SK-N-SH (cell line): ENCODE measurements at places on chromosomes 2 and 18. TPM values are rescaled to one million over a fixed set of nuclear protein-coding genes. Genes with fewer than 3 reads are reported as not detected.
A peak's percentile ranks its signal among the peaks of the same experiment; 100 is the strongest.

TCF23 gene
- polyA plus RNA-seq, result not detected in 2 replicates

GRCh38 chr2:197705912-197706838 is 1.0 kb downstream of the MARS2 start:
- DNase-seq, result peak; percentile 37

DNA sequence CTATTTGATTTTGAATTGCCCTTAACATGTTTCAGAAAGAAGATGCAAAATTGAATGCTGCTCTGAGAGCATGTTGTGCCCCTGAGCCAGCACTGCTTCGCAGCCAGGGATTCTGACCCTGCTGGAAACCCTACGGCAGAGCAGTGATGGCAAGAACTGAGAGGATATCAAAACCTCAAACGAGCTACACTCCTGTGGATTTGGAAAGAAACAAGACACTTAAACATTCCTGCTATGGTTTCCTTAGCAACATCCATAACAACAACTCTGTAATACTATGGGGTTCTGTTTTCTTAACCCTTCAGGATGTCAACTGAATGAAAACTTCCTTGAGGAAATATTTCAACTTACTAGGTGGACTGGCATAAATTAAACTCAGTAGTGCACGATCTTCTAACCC is 649.1 kb downstream of the NYAP2 start:
- DNase-seq, result no peak

DNA sequence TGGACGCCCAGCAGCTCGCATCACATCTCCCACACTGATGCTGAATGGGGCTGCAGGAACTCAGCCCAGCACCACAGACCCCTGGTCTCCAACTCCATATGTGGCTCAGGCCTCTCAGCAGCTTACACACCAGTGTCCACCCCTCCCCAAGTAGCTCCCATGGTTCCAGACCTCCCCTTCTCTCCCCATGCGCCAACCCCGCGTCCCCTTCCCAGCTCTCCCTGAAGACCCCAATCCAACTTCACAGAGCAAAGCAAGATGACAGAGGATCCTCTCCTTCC is 188.9 kb downstream of the SH3BP4 start:
- DNase-seq, result no peak

GRCh38 chr18:11658989-11659388 is 30.1 kb upstream of the GNAL start:
- no peak for DNase-seq

DNA sequence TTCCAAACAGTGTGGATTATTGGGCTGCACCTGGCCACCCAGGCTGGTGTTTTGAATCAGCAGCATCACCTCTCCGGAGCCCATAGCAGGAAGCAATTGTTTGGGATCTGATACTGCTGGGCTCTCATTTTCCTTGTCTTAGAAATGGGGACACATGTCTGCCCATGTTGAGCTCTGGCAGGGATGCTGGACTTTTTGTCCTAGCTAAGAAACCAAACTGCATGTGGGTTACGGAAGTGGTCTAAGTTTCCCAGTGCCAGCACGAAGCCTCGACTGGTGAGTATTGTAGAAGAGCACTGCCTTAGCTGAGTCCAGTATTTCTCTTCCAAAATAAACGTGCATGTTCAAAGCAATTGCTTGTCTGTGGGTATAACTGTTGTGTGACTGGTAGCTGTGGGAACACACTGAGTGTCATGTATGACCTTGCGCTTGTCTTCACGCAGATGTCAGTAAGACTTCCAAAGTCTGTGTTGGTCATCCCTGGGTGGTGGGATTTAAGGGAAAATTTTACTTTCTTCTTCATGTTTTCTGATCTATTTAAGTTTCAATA is 43.6 kb downstream of the SH3RF3 start:
- DNase-seq, result no peak

DNA sequence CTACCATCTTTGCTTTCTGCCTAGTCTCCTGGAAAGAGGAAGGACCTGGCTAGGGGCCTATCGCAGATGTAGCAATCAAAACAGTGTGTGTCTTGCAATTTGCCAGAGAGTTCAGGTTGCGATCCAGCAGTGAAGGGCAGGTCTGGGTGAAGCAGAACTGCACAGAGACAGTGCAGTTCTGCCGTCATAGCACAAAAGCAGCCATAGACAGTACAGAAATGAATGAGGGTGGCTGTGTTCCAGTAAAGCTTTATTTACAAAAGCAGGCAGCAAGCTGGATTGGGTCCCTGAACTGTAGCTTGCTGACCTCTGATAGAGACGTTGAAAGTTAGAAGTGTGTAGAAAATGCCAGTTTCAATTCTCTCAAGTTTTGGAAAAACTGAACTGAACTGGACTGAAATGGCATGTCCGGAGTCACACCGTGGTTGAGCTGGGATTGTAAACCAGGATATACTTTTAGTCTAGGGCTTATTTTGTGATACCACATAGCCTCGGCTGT is 186.8 kb downstream of the LTBP1 start:
- no peak for DNase-seq

TEX44 gene
- polyA plus RNA-seq, result not detected in 2 replicates

- no peak for DNase-seq
These were observed 23.2 kb upstream of the GORASP2 start for GRCh38 chr2:170905864-170906263.

TMEM247 gene
- not detected in 2 replicates for polyA plus RNA-seq

DNA sequence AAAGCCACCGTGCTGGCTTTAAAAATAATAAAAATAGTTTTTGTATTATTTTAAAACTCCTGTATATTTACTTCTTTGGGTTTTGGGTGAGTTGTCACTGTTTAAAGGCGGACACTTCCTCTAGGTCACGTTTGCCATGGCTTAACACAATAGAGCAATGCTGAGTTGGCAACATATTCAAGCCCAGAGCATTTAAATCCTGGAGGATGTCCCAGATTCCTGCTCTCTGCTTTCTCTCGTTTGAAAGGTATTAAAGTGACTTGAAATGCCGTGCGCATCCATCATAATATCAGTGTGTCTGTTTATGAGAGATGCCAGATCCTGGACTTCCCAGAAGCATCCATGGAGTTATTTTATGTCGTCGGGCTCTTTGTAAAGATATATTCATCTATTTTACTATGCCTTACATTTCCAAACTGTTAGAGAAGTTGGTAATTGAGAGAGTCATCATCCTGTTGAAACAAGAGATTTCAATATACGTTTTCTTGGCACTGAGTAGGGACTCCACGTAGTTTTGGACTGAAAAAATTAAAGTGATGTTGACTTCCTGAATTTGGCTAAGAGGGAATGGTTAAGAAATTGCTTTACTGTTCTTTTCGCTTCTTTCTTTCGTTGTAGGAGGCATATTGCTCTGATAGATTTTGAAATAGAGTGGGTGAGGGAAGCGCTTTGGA is 150.6 kb downstream of the ZNF236 start:
- no peak for DNase-seq

DNA sequence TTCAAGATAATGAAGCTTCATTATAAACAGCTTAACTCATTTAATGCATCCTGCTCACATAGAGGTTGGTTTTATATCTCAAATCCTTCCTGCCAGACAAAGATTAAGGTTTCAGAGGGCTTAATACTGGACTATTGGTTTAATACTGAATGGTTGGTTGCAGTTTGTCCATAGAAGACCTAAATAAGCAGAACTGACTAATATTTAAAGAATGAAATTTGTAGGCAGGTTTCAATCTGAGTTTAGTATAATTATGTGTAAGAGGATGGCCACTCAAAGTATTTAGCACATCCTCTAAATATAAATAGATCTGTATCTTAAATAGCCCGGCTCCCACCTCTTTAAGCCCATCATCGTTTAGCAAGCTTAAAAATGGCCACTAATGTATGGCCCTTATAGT is 92.5 kb downstream of the EPB41L5 start:
- DNase-seq, result no peak

DNA sequence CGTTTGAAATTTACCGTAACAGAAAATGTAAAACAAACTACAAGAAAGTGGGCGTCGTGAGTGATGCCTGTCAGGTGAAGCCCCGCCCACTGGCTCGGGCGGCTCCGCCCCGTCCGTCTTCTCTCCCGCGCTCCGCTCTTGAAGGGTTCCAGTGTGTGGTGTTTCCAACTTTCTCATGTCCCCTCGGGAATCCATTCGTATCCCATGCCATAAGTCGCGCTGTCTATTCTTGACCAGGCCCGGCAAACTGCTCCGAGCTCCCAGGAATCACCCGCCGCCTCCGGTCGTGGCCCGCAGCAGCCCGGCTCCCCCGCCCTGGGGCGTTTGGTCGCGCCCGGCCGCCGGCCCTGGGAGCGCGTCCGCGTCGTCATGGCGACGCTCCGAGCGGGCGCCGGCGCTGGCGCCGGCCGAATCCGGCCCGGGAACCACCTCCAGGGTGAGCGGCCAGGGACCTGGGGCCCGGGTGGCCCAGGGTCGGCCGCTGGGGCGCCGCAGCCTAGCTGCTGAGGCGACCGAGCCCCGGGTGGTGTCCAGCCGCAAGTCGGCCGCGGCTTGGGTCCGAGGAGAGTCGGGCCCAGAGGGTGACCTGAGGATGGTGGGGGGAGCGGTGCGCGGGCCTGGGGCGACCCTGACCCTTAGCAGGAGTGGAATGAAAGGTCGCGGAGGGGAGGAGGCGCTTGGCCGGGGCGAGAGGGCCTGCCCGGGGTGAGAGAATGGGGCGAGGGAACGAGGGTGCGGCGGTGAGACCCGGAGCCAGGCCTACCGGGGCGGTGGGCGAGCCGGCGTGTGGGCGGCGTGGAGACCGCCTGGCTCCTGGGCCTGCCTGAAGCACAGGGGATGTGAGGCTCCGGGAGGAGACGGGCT is at the start of gene CFAP221:
Gene CFAP221, plus strand, starts transcription at position 375 of the 864 bp plus-strand sequence. CDS start 1,683 bp downstream, outside the sequence.
- DNase-seq, result peak; percentile 94

COL4A3 gene
- polyA plus RNA-seq, result not detected in 2 replicates

GRCh38 chr2:179951680-179952079 is 55.4 kb downstream of the CWC22 start:
- no peak for DNase-seq

MATN3 gene
- polyA plus RNA-seq, result 4.0 and 5.9 TPM in 2 replicates

- no peak for DNase-seq
These were observed 261.1 kb downstream of the GALNT13 start for GRCh38 chr2:154132827-154133226.

IDH1 gene
- 43.4 and 57.2 TPM in 2 replicates for polyA plus RNA-seq

GRCh38 chr2:10573709-10574108 is 116.1 kb downstream of the NOL10 start:
- DNase-seq, result no peak

PSMG2 gene
- polyA plus RNA-seq, result 36.0 and 36.1 TPM in 2 replicates

FAM161A gene
- polyA plus RNA-seq, result 0.90 and 1.2 TPM in 2 replicates

ABCB11 gene
- polyA plus RNA-seq, result not detected in 2 replicates

DNA sequence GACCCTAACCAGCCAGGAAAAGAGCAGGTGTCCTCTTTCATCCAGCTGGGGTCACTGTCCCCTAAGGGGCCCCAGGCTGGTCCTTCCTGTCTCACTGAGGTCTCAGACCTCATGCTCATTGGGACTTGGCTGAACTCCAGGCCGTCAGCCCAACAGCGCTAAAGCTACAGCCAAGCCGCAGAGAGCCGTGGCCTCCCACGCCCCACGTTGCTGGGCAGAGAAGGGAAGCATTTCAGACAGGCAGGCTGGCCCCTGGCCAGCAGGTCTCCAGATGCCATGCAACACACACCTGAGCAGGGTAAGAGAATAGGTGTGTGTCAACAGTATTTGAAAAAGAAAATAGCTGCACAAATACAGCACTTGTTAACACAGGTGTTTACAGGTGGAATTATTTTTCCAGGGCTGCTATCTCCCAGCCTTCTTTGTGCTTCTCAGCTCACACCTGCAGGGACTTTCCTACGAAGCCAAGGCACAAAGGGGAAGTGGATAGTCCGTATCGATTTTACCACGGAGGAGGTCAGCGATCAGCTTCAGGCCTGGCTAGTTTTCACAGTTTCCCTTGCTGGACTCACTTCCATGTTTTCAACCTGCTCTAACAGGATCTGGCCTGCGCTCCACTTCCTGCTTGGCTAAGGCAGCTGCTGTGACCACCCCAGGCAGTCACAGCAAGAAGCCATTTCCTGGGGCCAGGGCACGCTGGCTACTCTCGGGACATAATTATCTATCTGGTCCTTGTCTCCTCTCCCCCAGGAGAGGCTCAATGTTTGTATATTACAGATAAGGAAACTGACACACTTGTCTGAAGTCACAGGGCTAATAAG is 156.1 kb upstream of the ID2 start:
- peak; percentile 79 for DNase-seq

DNA sequence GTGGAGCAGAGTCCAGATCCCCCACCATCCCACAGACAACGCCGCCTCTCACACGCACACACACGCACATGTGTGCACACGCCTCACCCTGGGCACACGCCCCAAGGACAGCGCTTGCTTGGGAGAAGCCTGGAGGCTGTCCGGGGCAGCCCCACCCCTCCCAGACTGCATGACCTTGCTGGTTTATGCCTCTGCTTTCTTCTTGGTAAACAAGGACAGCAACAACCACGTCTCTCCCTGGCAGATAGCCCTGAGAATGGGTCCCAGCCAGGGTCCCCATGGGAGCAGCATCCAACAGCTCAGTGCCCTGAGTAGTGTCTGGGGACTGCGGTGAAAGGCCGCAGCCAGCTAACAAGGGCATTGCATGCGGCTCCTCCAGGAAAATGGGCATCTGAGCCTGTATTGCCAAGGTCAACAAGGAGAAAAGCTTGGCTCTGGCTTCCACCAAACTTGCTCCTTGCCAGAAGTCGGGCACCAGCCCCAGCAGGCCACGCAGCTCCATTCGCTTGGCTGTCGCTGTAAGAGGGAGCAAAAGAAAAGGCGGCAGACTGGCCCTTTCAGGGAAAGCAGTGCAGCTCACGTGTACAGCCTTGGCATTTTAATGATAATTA is 234.6 kb downstream of the EIPR1 start:
- DNase-seq, result no peak

THUMPD2 gene
- 5.3 and 6.5 TPM in 2 replicates for polyA plus RNA-seq
